ENCODE measurements at places on chromosomes 4 and X.

DNA sequence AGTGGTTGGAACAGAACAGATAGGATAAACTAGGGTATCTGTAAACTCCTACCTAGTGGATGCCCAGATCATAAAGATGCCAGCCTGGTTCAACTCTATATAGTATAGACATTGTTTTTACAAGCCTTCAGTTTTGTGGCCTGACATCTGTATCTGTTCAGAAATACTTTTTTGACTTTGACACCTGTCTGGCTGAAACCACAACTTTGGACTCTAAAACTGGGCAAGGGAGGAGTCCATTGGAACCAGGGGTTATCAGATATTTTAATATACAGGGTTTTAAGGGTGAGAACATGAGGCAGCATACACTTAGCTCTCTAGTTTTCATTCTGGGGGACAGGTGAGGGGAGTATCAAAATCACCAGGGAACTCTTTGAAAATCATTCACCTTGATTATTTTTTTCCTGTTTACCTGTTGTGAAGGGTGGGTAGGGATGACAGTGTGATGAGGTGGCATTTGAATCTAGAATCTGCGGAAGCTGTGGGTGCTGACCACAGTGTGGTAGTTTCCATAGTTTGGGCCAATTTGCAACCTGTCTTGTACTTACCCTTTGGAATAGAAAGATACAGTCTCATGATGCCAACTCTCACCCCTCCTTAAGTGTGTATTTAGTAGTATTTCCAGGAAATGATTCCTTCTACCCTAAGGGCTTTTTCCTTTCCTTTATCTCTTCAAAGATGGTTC is 20.6 kb downstream of the GAB1 start:
- DNase-seq: no peak

DNA sequence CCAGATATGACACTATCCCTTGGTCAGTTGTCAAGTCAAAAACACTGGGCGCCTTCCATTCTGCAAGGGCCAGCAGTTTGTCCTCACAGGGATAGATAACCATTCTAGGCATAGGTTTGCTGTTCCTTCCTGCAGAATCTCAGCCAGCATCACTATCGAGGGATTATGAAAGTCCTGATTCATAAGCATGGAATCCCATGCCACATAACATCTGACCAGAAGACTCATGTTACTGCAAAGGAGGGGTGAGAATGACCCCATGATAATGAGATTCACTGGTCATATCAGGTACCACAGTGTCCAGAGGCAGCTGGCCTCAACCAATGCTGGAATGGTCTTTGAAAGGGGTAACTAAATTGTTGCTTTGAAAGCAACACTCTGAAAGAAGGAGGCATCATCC is 84.7 kb downstream of the OTC start:
- DNase-seq: no peak

DNA sequence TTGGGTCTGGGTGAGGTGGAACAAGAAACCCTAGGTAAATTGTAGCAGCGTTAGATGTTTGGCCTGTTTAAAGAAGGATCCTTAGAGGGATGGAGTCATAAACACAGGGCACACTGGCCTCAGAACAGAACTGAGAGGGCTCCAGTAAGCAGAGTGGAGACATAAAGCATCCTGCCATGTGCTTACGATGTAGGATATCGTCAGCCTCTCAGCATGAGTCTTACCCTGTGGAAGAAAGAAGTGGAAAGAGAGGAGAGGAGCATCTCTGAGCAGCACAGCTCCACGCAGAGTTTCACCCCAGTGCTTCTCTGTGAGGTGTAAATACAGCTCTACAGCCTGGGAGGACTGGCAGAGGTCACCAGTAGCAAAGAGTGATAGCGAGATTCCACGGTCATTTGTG is 27.8 kb upstream of the SORBS2 start:
- DNase-seq: no peak

DNA sequence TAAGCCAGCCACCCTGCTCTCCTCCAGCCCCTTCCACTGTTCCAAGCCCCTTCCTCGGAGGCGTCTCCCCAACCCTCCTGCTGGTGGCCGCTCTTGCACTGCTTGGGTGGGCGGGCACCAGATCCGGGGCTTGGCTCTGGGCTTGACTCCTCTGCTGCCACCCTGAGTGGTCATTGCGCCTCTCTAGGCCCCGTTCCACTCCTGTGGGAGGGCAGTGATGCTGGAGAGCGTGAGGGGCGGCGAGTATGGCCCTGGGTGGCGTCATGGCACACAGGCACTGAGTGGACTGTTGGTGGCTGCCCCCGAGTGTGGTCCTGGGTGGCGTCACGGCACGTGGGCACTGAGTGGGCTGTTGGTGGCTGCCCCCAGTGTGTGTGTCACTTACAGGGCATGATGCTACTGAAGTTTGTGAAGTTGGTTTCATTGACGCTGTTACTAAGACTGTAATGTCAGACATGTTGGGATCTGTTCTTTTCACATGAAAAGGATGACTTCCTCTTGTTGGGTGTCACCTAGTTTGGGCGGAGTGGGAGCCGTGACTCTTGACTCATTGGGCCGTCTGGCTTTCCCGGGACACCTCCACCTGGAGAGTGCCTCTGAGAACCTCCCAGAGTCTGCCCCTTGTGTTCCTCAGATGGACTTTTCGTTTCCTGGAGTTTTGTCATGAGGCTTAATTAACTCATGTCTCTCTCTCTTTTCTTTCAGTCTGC is 55.9 kb upstream of the HGFAC start:
- DNase-seq: peak; percentile 32

GRCh38 chr4:165355900-165356300 is 22.9 kb upstream of the CPE start:
- peak; percentile 21 for DNase-seq

- DNase-seq: no peak
These were observed 33.0 kb downstream of the FREM3 start for GRCh38 chr4:143667461-143667860.

DNA sequence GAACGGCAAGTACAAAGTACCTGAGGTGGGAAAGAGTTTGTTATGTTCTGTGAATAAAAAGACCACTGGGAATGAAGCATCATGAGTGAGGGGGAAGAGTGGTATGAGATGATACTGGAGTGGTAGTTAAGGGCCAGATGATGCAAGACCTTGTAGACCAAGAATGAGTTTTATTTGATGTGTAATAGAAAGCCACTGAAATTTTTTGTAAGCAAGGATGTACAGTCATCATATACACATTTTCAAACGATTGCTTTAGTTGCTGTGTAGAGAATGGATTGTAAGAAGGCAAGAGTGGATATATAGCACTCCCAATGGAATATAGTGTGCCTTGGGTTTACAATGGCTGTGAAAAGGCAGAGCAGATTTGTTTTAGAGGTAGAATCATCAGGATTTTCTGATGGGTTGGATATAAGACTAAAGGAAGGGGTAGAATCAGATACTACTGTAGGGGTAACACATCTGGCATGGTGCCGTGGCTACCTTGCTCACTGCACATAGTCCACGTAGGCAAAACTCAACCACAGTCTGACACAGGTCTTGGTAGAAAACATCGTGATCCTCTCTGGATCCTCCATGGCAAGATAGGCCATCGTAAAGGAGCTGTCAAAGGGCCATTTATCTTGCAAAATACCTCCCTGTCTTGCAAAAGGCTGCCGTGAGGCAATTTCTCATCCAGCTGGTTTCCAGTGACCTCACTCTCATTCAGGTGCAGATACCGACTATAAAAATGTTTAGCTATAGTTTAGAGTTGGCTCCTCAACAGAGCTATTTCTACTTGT is 14.9 kb downstream of the TIFA start:
- no peak for DNase-seq

DNA sequence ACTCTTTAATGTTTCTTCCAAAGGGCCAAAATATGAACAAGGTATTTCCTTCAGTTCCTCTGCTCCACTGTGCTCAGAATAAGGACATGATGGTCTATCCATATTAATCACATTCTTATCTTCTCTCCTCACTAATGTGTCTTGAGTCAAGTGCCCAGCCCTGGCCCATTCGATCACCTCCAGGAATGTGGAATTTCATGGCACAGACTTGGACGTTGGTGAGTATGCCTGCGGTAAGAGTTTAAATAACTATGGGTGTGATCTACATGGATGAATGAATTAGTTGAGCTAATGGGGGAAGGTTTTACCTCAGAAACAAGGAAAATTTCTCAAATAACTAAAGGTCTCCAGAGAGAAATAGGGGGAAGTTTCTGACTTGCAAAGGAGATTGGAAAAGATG is 174.0 kb downstream of the NPFFR2 start:
- no peak for DNase-seq

DNA sequence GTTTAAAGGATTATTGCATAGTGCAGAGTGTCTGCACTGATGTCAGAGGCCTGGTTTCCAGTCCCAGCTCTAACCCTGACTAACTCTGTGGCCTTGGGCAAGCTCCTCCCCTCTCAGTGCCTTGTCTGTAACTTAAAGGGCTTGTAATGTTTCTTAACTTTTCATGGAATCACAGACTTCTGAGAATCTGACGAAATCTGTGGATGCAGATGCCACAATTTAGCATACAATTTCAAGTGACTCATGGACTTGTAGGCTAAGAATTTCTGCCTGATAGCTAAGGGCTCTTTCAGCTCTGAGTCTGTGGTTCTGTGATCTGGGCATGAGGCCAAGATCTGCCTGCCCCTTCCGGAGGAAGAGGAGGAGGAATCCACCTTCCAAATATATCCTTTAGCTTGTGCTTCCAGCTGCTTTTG is 236.9 kb downstream of the AR start:
- DNase-seq: peak; percentile 79

- DNase-seq: no peak
These were observed 133.9 kb downstream of the ATRX start for GRCh38 chrX:77652095-77652494.

- peak; percentile 50 for DNase-seq
These were observed 4.8 kb downstream of the SLC49A3 start for GRCh38 chr4:683982-684622.

DNA sequence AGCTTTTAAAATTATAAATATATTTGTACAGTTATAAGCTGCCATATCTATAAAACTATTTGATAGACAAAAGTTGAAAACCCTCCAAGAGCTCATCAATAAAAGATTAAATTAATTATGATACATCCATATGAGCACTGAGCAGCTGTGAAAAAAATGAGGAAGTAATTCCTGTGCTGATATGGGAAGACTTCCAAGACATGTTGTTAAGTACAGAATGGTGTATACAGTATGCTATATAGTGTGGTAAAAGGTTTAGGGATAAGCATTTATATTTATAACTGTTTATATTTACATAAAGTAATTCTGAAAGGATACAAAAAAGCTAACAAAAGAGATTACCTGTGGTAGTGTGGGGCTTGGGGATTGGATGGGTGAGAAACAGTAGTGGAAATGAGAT is 92.8 kb upstream of the BMP2K start:
- no peak for DNase-seq

- DNase-seq: no peak
These were observed 145.7 kb downstream of the EDA start for GRCh38 chrX:69761633-69762032.

DNA sequence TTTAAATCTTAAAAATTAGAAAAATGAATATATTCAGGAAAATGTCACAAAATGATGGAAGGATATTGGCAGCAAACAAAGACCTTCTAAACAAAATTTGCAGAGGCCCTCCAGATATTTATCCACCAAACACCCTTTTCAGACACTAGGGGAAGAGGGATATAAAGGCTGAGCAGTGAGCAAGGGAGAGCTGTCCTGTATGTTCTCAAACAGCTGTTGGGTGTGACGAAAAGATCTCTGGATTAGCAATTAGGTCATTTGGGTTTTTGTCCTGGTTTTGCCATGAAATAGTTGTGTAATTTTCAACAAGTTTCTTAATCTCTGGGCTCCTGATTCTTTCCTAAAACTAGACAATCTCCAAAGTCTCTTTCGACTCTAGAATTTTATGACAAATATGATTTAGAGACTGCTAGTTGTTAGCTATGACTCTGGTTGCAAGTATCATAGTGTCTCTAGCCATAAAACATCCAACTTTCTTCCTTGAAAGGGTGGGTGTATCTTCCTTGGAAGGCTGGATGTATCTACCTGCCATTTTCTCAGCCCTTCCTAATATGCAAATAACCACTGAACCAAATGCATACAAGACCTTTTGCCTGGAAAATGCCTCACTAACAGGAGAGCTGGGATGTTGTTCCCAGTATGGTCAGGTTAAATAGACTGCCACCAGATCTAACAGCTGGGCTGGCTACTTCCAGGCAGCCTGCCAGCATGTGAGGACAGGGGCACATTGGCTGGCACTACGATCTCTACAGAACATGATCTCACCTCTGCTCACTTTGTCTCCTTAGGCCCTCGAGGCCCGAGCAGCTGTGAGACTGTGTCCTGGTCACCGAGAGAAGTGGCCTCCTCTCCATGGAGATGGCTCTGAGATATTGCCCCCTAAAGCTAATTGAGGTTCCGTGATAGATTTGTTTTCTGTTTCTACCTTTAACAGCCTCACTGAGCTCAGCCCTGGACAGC is 225.5 kb upstream of the JADE1 start:
- no peak for DNase-seq

- DNase-seq: peak; percentile 85
These were observed 65.2 kb upstream of the SLC7A11 start for GRCh38 chr4:138307319-138307718.
